ENCODE measurements at places on chromosomes 12 and 14.
A peak's percentile ranks its signal among the peaks of the same experiment; 100 is the strongest.

GRCh38 chr14:101502761-101503392, 58.4 kb upstream of the DIO3 start:
- H3K4me1 ChIP-seq: peaks cover 10% of the 10 kb centered on the region
- no peaks in the 10 kb centered on the region for H3K36me3 ChIP-seq
- no peak for DNase-seq
- H3K4me3 ChIP-seq: no peak overlapping the region

DNA sequence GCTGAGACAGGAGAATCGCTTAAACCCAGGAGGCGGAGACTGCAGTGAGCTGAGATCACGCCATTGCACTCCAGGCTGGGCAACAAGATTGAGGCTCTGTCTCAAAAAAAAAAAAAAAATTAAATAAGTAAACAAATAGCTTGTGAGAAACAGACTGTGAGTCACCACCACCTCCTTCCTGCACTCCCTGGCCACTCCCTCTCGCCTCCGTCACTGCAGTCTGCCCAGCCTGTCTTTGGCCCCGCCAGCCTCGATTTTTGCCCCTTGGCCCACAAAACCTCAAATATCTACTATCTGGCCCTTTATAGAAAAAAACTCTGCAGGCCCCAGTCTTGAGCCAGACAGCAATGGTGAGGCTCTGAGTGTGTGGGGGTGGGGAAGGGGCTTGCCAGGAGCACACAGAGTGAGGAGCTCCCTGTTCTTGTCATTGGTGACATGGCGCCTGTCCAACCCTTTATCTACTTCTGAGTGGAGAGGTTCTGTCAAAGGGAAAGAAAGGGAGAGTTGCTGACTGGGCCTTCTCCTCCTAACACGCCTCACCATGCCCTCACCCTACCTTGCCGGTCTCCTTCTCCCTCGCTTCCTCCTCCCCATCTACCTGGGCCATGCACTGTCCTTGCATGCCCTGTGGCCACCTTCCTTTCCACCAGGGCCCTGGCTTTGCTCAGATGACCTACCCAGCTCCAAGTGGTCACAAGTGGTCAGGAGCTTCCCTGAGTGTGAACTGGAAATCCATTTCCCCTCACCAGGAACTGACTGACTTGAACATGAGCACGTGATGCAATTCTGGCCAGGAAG, 22.1 kb downstream of the LGMN start:
- H3K27ac ChIP-seq: peak overlapping the region; percentile 64
- no peaks in the 10 kb centered on the region for H3K27me3 ChIP-seq
- no peaks in the 10 kb centered on the region for H3K36me3 ChIP-seq
- H3K4me3 ChIP-seq: no peak overlapping the region
- peak; percentile 92 for DNase-seq
- H3K4me1 ChIP-seq: peaks cover 2% of the 10 kb centered on the region

DNA sequence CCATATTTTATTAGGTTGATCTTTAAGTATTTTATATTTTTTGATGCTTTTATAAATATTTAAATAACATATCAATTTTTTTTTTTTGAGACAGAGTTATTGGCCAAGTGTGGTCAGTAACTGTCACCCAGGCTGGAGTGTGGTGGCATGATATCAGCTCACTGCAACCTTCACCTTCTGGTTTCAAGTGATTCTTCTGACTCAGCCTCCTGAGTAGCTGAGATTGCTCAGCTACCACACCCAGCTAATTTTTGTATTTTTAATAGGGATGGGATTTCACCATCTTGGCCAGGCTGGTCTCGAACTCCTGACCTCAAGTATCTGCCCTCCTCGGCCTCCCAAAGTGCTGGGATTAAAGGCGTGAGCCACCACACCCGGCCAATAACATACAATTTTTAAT, 71.1 kb downstream of the FUT8 start:
- no peak overlapping the region for H3K4me3 ChIP-seq
- no peaks in the 10 kb centered on the region for H3K36me3 ChIP-seq
- no peaks in the 10 kb centered on the region for H3K27me3 ChIP-seq
- DNase-seq: no peak
- H3K27ac ChIP-seq: no peak overlapping the region

GRCh38 chr12:119644930-119645329, 23.0 kb upstream of the PRKAB1 start:
- no peaks in the 10 kb centered on the region for H3K36me3 ChIP-seq
- no peaks in the 10 kb centered on the region for H3K27me3 ChIP-seq
- no peaks in the 10 kb centered on the region for H3K4me1 ChIP-seq
- DNase-seq: no peak

GRCh38 chr14:64705381-64706118, 1.3 kb downstream of the PLEKHG3 start:
- no peaks in the 10 kb centered on the region for H3K27me3 ChIP-seq
- peak overlapping the region; percentile 68 for H3K27ac ChIP-seq
- H3K4me3 ChIP-seq: peak overlapping the region; percentile 62
- no peaks in the 10 kb centered on the region for H3K36me3 ChIP-seq
- H3K4me1 ChIP-seq: peaks cover 13% of the 10 kb centered on the region

- H3K4me3 ChIP-seq: no peak overlapping the region
- H3K27ac ChIP-seq: no peak overlapping the region
- no peak for DNase-seq
- peaks cover 84% of the 10 kb centered on the region for H3K36me3 ChIP-seq
- peaks cover 33% of the 10 kb centered on the region for H3K4me1 ChIP-seq
Observed at GRCh38 chr14:93085911-93086310, 29.8 kb downstream of the ITPK1 start.

- no peaks in the 10 kb centered on the region for H3K36me3 ChIP-seq
- peaks cover 3% of the 10 kb centered on the region for H3K27me3 ChIP-seq
- no peak for DNase-seq
- no peak overlapping the region for H3K4me3 ChIP-seq
Observed at GRCh38 chr12:111342376-111342775, 26.5 kb downstream of the PHETA1 start.

GRCh38 chr14:105387530-105387922, 10.8 kb upstream of the TEX22 start:
- no peak for DNase-seq
- no peaks in the 10 kb centered on the region for H3K27me3 ChIP-seq
- H3K4me1 ChIP-seq: no peaks in the 10 kb centered on the region

DNA sequence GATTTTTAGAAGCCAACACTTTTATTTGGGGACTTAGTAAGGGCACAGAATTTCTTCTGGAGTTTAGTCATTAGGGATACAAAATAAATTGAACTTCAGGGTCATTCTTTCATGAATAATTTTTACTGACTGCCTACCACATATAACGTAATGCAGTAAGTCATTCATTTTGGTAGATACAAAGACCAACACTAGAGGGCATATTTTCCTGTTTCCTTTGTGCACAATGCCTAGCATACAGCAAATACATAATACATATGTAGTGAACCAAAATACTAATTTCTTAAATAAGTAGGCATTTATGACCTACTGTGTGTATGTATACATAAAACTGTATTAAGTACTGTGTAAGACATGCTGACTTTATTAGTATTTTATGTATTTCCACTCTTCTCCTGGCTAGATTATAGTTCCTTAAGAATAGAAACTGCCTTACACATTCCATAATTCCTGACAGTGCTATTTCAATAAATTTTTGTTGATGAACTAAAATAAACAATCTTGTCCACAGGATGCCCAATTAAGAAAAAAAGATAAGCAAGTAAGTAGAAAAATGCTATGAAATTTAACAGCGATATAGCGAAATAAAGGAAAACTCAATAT, 47.9 kb downstream of the PPP1R12A start:
- H3K36me3 ChIP-seq: no peaks in the 10 kb centered on the region

GRCh38 chr12:116820064-116820656, 61.1 kb downstream of the HRK start:
- no peak for DNase-seq
- no peak overlapping the region for H3K27ac ChIP-seq
- no peak overlapping the region for H3K4me3 ChIP-seq
- H3K27me3 ChIP-seq: no peaks in the 10 kb centered on the region
- H3K4me1 ChIP-seq: no peaks in the 10 kb centered on the region
- H3K36me3 ChIP-seq: no peaks in the 10 kb centered on the region

DNA sequence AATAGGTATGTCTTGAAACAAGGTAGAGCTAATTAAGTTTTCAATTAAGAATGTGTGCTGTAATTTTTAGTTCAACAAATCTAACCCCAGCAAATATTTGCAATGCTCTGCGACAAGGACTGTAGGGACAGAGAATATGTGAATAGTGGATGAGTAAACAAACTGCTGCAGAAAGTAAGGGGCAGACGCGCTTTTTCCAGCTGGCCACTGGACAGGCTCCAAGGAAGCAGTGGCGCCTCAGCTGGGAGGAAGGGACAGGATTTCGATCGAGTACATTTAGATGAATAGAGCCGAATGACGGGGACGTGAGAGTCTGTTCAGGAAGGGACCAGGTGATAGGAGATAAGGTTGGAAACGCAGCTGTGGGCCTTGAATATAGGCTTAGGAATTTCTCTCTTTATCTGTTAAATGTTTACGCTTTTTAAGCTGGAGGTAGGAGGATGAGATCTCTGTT, 69.3 kb downstream of the ELK3 start:
- H3K27me3 ChIP-seq: no peaks in the 10 kb centered on the region
- peak; percentile 11 for DNase-seq
- H3K27ac ChIP-seq: peak overlapping the region; percentile 11
- no peaks in the 10 kb centered on the region for H3K4me1 ChIP-seq

- H3K27me3 ChIP-seq: peaks cover 57% of the 10 kb centered on the region
- no peak for DNase-seq
- H3K36me3 ChIP-seq: no peaks in the 10 kb centered on the region
- no peaks in the 10 kb centered on the region for H3K4me1 ChIP-seq
- H3K27ac ChIP-seq: no peak overlapping the region
- no peak overlapping the region for H3K4me3 ChIP-seq
Observed at GRCh38 chr14:100573757-100574641, 13.2 kb downstream of the BEGAIN start.

GRCh38 chr12:6112004-6112403, 12.5 kb downstream of the VWF start:
- no peak overlapping the region for H3K27ac ChIP-seq
- no peak overlapping the region for H3K4me3 ChIP-seq
- no peak for DNase-seq
- no peaks in the 10 kb centered on the region for H3K4me1 ChIP-seq
- no peaks in the 10 kb centered on the region for H3K36me3 ChIP-seq
- no peaks in the 10 kb centered on the region for H3K27me3 ChIP-seq
